ENCODE measurements at places on chromosomes 5 and 9.

DNA sequence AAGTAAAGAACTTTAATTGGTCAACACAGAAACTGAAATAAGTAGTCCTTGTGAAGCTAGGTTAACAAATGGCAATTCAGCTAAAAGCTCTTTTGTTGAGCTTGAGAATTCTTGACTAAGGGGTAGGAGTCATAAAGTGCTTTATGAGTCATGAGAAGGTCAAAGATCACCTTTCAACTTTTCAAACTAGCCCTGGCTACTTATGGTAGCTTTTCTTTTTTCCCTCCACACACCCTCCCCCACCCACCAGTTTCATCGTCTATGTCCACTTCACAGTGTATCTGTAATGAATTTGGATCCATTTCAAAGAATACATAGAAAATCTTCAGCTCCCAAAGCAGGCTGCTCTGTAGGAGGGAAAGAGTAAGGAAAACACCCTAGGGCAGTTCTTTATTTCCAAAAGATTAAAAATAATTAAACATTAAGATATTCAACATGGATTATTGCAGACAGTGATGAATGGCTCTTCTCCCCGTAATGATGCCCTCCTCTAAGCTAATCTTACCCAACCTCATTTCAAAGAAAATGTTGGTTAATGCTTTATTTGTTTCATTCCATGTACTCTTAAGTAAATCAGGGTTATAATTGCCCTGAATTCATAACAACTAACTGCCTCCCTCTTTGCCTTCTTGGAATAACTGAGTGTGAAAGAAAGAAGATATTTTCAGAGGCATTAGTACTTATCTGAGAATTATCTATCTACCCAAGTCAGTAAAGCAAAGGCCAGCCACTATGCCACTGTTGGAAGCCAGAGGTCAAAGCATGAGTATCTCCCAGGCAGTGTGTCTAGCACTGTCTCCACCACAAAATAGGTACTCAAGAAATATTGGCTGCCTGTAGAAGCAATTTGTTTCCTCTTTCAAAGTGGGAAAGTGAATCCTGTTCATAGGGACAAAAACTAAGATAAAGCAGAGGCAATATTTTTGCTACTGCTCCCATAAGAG lies 290.6 kb downstream of the PIK3R1 start:
- DNase-seq, result no peak

- no peak for DNase-seq
Measured at GRCh38 chr5:63931836-63932235, 30.4 kb downstream of the HTR1A start.

DNA sequence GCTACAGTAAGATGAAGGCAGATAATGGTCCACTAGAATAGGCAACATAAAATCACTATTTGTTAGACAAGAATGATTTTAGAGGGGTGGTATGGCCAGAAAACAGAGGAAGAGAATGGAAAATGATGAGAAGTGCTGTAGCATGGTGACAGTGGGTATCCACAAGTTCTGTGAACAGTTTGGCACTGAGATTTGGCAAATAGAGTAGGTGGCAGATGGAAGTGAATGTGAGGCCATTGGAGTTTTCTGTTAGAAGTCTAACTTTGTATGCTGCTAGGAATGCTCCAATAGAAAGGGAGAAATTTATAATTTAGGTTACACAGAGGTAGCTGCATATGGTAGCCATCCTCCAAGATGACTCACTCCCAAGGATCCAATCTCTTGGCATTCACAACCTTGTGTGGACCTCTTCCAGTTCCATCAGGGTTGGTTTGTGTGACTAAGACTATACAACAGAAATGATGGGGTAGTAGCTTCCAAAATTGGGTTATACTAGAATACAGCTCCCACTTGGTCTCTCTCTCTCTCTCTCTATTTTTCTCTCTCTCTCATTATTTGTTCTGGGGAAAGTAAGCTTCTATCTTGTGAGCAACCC lies 646.9 kb upstream of the ZNF608 start:
- no peak for DNase-seq

GRCh38 chr9:84778570-84778969 lies 109.0 kb downstream of the NTRK2 start:
- DNase-seq, result no peak

DNA sequence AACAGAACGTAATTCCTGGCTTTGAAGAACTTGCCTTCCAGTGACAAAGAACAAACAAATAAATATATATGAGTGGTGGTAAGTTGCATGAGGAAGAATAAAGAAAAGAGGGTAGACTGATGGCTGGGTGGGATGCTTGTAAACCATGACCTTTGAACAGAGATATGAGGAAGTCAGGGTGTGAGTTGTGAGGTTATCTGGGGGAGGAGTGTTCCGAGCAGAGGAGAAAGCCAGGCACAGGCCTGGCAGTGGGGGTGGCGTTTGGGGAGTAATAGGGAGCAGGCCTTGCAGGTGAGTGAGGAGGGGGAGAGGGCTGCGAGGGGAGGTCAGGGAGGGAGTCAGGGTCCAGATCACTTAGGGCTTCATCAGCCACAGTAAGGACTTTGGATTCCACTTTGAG lies 213.4 kb downstream of the PTTG1 start:
- no peak for DNase-seq

DNA sequence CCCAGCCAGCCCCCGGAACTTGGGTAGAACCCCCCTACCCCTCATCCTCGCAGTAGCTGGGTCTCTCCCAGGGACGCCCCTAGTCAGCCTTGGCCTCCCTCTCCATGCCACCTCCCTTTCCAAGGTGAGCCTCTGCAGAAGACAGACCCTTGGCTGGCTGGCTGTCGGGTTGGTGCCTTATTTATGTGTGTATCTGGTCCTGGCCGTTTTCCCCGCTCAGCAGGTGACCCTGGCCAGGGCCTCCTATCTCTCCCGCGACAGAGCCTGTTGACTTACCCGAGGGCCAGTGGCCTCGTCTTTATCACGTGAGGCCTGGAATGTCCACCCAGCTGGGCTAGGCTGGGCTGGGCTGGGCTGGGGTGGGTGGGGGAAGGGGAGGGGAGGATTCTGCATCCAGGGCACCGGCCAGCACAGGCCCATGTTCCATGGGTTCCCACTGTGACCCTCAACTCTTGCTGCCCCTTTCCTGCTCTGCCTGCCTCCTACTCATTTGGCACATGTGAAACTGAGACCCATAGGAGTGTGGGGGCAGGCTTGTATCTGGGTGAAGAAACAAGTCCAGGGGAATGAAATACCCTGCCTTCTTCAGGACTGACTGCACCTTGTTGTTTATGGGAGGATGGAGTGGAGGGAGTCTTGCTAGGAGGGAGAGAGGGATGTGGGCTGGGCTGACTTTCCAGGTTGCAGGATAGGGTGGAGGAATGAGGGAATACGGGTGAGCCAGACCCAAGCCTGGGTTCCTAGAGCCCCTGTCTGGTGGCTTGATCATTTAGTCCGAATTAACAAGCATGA lies 3.1 kb downstream of the CXXC5 start:
- DNase-seq, result no peak

DNA sequence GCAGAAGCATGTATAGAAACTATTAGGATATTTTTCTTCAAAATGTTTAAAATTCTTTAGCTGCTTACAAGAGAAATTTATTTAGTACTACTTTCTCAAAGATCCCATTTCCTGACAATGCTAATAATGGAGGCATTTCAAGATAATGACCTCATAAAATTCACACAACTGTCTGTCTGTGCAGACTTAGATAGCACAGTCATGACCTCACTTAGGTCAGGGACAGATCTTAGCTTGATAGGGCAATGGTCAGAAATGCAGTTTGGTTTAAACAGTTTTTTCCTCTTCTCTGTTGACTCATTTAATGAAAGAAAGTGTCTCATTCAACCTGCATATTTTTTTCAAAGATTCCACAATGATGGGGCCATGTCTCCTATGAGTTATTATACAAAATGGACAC lies 128.4 kb downstream of the GRIA1 start:
- no peak for DNase-seq

DNA sequence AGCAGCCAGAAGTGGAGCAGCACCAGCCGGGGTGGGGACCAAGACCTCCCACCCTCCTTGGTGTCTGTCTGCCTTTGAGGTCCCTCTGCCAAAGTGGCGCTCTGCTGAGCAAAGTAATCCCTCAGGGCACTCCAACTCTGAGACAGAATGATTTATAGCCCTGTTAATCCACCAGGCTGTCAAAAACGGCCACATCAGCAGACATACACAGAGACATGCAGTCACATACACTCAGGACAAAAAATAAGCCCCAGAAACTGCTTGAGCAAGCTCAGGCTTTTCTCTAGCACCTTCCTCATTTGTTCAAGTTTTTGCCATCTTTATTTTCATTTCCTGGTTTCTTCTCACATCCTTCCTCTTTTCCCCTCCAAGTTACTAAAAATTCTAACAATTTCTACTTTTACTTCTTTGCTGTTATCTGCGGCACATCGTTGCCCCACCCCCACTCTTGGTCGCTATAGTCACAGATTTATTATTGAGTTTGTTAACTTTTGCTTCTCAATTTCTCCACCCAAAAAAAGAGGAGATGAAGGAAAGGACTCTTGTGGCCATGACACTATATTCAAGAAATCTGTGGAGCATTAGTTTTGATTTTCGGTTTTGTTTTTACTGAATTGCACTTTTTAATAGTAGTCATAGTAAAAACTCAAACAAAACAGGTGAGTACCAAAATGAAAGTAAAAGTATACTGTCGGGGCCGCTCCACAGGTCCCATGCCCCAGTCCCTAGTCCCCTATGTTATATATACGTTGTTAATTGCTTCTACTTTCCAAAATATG lies 17.4 kb upstream of the ADRB2 start:
- DNase-seq, result no peak
